ENCODE measurements at places on chromosomes 3 and 15.
A peak's percentile ranks its signal among the peaks of the same experiment; 100 is the strongest.

DNA sequence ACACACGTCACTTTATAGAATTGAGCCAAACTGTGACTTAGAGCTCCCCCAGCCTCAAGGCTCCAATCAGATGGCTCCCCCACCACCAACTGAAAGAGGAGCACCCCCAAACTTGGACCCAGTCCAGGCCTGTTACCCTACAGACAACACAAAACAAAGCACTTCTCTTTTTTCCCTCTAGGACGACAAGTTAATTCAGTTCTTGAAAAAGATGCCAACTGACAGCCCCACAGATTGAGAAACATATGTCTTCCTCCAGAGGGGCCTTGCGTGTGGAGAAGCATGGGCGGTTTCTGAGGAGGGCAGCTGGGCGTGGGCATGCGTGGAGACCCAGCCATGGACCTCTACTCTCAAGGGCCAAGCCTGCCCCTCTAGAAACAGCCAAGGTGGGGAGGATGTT, 229.5 kb downstream of the SHQ1 start:
- DNase-seq, result no peak

DNA sequence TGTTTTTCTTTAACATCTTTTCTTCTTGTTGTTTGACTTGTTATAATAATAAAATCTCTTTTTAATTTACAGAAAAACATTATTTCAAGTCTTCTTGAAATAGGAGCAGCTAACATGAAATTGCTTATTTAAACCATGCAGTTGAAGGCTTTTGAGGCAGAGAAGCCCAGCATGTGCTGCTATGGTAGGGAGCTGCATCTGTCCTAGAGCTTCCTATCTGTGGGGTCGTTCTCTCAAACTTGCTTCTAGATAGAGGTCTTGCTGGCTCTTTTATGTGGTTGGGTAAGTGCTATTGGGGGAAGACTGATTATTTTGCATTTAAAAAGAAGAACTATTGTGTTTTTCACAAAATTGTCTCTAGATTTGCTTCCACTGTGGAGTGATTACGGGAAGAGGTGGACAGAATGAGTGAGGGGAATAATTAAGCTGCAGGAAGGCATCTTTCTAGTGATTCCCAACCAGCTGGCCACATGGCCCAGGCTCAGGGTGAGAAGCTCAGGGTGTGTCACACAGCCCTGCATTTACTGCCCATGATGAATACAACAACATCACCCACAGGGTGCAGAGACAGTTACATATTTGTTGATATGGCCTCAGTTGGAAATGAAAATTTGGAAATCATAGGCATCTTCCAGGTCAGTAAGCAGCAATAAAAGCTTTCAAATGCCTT, 98.7 kb downstream of the CHST2 start:
- DNase-seq, result no peak

DNA sequence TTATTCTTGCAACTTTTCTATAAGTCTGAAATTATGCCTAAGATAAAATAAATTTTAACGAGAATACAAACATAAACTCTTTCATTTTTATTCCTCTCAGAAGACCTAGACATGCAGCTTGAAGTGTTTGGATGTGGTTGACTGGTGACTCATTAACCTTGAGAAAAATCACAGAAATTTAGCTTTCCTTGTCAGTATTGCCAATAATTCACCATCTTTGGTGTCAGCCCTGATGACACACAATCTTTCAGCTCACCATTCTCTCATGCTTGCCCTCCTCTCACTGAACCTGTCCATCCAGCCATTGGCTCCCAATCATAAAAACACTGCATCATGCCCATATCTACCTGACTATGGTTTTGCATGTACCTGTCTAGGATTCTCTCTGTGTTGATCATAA, 22.6 kb upstream of the TNFAIP8L3 start:
- DNase-seq, result no peak

DNA sequence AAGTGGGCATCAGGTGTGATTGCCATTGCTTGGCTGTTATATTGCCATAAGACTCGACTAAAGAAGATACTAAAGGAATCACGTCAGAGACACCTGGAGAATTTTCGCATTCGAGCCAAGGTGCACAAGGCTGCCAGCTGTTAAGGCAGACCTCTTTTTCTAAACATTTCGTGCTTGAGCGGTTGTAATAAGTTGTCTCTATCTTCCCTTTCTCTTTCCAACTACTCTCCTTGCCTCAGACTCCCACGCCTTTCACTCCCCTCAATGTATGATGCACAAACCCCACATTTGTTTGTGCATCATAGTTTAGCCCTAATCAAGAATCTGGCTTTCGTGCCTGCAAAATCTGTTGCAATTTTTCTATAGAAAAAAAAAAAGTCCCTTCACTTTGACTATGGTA, 118.0 kb downstream of the IQCH start:
- no peak for DNase-seq

- peak; percentile 37 for DNase-seq
These were observed 8.5 kb downstream of the CRBN start for GRCh38 chr3:3170998-3171397.
